Heart left ventricle (tissue), 16 donors: ENCODE measurements at places on chromosomes 3 and 15. TPM values are rescaled to one million over a fixed set of nuclear protein-coding genes. Genes with fewer than 3 reads are reported as not detected.
A peak's percentile ranks its signal among the peaks of the same experiment; 100 is the strongest.

Gene LSAMP
- total RNA-seq: 18.2 TPM

Gene IL17RB
- 1.3 TPM for total RNA-seq

GRCh38 chr3:8488877-8489276 is 12.7 kb upstream of the LMCD1 start:
- DNase-seq: no peak

GRCh38 chr3:72530426-72530825 is 317.8 kb downstream of the SHQ1 start:
- no peak for DNase-seq

DNA sequence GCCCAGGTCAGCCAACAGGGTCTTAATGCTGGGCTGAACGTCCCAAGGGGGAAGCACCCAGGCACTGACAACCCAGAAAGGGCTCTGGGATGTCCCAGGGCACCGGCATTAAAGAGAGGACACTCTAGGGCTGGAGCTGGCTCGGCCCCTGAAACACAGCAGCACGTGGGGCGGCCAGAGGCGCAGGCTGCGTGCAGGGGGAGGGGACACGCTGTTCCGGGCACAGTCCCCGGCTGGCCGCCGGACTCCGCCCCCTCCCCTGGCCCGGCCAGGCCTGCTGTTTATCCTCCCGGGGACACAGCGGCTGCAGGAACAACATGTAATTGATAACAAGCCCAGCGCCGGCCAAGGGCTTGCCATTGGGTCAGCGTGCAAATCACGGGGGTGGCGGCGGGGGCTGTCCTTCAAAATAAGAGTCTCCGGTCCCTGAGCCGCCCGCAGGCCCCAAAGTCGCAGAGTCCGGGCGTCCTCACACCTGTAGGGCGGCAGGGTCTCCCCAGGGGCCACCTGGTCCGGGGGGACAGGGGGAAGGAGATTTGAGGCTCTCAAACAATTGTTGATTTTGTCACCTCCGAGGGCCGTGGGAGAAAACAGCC is 1.3 kb downstream of the KLF15 start:
- DNase-seq: peak; percentile 99
